Right ventricle myocardium inferior (tissue), 1 donor: ENCODE measurements at places on chromosomes 5 and 9.

DNA sequence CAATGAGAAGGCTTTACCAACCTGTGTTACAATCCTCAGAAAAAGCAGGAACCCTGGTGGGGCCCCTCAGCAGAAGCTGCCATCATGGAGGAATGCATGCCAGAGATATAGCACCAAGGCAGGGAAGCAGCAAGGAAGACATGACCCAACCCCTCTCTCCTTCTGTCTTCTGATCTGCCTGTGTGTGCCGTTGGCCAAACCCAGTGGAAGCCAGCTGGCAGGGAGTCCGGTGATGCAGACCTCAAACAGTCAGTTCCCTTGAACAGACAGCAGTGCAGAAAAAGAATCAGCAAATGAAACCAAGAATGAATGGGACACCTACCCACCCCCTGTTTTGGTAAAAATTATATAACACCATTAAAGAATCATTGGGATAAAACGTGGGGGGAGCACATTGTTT lies 234.2 kb downstream of the ZNF608 start:
- DNase-seq: peak; percentile 73

- DNase-seq: no peak
Measured at GRCh38 chr5:143749581-143750205, 62.3 kb upstream of the HMHB1 start.

DNA sequence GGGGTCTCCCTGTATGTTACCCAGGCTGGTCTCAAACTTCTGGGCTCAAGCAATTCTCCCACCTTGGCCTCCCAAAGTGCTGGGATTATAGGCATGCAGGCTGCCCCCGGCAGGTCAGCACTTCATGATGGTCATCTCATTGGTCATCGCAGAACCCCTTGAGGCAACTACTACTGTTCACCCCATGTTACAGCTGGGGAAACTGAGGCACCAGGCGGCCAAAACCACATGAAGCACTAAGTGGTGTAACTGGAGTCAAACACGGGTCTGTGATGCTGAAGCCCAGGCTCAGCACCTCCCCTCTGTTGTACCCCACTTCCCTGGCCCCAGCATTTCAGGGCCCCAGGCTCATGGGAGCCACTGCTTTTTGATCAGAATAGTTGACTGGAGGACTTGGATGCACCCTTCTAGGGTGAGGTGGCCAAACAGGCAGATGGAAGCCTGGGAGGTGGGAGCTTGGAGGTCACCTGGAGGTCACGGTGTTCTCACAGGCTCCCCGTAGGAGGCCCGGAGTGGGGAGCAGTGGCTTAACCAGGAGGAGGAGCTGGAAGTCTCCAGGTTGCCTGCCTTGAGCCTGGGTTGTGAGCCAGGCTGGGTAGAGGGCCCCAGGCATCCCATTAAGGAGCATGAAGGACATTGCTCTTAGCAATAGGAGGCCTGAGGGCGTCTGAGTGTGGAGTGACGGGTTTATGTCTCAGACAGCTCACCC lies 57.3 kb upstream of the RPL26L1 start:
- peak; percentile 9 for DNase-seq

- DNase-seq: no peak
Measured at GRCh38 chr5:167485061-167485774, 806.2 kb upstream of the WWC1 start.

- DNase-seq: no peak
Measured at GRCh38 chr5:170303549-170303948, 6.0 kb upstream of the LCP2 start.

- DNase-seq: no peak
Measured at GRCh38 chr5:78640662-78641474, 7.7 kb downstream of the LHFPL2 start.

DNA sequence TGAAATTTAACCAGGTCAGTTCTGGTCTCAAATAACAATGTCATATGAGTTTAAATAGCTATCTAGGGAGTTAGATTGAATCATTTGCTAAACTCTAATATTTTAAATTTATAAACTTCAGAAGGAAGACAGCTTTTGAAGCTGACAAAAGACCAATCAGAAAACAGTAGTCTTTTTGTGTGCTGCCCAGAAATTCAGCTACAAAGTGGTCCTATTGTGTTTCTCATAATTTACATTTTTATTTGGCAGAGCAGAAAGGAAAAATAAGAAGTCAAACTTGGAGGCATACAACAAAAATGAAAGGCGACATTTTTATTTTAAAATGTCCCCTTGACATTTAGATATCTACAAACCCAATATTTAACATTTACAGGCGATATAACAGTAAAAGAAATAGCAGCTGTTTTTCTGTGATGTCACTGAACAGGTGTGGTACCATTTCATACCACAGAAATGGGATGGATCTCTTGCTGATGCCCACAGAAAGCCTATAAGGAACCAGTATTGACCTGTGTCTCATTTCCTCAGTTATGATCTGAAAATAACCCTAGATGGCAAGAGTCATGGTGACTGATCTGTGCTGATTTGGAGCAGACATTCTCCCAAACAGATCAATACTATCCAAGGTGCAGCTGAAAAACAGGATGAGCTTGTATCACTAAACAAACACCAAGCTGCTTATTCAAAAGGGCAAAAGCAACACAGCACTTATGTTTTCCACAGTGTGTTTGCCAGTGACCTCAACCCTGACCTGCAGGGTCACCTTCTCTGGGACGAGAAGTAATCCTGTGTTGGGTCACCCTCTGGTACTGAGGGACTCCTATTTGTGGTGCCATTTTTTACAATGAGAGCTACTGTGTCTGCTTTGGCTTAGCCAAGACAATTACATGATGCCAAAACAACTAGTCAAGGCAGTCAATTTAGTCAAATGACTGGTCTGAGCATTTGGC lies 3.6 kb upstream of the FST start:
- no peak for DNase-seq

DNA sequence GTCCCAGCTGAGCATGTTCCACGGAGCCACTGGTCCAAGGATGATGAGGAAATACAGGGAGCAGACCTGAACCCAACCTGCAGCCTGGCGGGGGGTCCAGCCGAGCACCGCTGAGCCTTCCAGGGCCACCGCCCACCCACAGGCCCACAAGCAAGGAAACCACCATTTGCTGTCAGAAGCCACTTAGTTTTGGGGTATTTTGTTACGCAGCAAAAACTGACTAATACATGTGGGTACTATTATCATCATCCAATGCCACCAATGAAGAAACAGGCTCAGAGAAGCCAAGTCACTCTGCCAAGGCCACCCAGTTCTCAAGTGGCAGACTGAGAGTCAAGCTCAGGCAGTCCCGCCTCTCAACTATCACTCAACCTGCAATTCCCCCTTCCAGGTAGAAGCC lies 48.0 kb upstream of the RXRA start:
- DNase-seq: peak; percentile 11

DNA sequence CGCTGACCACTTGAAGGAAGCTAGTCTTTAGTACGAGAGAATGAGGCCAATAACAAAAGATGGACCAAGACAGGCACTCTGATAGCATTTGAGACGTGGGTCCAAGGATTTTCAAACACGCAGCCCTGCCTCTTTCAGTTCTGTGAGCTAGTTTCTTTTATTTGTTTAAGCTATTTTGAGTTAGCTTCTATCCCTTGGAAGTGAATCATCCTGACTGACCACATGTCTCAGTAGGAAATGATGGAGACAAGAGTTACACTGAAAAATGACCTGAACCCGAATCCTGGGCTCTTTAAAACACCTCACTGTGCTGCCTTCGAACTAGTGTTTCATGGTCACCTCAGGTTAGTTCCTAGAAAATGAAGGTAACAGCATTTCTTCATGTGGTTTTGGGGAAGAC lies 9.9 kb downstream of the TEK start:
- no peak for DNase-seq

DNA sequence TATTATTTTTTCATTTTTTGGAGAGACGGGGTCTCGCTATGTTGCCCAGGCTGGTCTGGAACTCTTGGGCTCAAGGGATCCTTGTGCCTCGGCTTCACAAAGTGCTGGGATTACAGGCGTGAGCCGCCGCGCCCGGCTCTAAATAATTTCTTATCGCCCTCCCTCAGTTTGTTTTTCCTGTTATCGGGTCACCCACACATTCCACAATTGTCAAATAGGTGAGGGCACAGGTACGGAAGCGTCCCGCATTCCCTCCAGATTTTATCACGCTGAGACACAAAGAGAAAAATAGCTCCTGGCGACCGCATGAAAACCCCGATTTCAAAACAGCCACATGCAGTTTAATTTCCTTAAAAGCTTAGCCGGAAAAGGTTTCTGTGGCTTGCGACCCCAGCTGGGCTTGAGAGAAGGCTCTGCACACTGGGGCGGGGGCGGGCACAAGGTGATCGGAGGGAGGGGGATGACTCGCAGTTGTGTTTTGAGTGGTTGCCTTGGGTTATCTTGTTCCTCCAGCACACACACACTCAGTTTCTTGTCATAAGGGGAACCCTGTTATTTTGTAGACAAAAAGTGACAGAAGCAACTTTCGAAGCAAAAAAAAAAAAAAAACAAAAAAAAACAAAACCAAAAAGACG lies 717 bp upstream of the IQGAP2 start:
- peak; percentile 85 for DNase-seq

- DNase-seq: no peak
Measured at GRCh38 chr5:59367791-59368394, 525.6 kb downstream of the PDE4D start.

- DNase-seq: no peak
Measured at GRCh38 chr5:154797762-154798161, 42.6 kb downstream of the LARP1 start.

GRCh38 chr9:112971415-112971814 lies 40.6 kb downstream of the ZNF883 start:
- DNase-seq: no peak

- DNase-seq: no peak
Measured at GRCh38 chr5:43456556-43456955, 27.1 kb downstream of the TMEM267 start.

GRCh38 chr5:8756498-8757084 lies 789.3 kb downstream of the SEMA5A start:
- DNase-seq: no peak

DNA sequence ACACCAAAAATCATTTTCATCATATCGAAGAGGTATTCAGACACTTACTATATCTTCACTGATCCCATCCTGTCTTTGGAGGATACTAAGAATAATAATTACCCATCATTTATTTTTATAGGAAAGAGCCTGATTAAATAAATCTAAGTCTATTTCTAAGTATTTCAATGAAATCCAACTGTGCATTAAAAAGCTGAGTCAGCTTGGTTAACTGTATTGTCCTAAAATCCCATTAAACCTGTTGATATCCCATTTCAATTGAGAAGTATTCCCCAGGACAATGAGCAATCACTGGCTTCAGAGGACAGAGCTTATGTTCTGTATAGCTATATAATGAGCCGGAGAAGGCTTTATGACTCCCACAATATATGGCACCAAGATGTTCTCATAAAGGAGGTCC lies 142.0 kb upstream of the RORB start:
- DNase-seq: no peak

- no peak for DNase-seq
Measured at GRCh38 chr9:97737429-97737828, 40.3 kb upstream of the XPA start.

DNA sequence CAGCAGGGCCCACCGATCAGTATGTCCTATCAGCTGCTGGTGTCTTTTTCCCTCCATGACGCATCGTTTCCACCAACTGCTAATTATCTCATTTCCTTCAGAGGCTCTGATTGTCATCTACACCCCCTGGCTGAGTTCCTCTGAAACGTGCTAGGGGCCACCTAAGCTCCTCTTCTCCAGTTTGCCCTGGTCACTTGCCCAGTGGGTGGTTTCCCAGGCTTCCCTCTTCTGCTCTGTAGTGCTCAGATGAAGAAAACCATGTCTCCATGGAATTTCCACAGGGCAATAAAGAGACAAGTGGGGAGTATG lies 65.3 kb downstream of the TSTD2 start:
- DNase-seq: no peak

DNA sequence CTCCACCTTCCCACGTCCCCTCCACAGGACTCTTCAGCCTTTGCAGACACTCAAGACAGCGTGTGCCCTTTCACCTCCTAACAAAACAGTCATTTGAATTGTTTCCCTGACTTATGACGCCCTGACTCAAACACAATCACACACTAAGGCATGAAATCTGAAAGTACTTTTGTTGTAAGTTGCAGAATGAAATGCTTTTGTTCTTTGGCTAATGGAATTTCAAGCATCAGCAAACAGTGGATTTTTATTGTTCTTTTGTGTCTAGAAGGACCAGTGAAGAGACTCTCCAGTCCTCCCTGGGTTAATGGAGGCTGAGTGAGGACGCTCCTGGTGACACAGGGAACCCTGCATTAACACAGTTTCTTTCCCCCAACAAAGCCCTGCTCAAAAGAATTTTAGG lies 380.1 kb downstream of the CTNND2 start:
- DNase-seq: no peak

- DNase-seq: no peak
Measured at GRCh38 chr9:3858961-3859360, 333.2 kb upstream of the RFX3 start.

GRCh38 chr9:36738318-36738976 lies 165.8 kb downstream of the MELK start:
- DNase-seq: no peak

DNA sequence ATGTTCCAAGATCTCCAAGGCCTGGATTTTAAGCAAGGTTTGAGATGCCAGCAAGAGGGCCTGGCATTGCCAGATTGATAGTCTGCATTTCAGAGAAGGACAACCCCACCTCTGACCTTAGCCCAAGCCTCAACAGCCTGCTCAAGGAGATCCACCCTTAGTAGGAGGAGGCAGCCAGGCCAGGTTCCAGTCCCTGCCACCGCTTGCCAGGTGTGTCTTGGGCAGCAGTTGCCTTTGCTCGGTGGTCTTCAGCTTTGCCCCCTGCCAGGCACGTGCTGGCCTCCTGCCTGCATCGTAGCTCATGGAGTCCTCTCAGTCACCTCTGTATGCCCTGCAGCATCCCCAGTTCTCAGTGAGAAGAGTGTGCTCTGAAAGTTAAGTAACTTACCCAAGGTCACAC lies 134.2 kb downstream of the KCNIP1 start:
- DNase-seq: no peak

DNA sequence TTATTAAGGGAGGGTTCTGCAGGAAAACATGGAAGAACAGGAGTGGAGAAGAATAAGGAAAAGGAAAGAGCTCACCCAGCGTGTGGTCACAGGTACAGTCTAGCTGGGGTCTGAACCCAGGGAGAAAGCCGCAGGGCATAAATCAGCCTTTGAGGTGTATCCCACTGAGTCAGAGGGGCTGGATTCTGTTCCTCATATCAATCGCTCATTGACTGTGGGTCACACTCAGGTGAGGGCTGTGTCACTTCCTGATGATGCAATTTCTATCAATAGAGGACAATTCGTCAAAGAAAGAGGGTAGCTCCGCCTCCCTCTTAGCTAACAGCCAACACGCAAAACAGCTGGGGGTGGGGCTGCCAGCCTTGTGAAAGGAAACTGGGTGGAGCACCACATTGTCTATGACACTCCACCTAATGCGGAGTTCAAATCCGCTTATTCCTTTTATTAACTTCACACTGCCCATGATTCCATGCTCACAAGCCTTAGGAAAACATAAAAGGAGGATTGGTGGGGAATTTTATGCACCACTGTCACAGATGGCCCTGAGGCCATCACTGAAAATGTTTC lies 176.2 kb downstream of the ICE1 start:
- DNase-seq: no peak
